Suprapubic skin (tissue), 4 donors: ENCODE measurements at places on chromosomes 6 and 20.

DNA sequence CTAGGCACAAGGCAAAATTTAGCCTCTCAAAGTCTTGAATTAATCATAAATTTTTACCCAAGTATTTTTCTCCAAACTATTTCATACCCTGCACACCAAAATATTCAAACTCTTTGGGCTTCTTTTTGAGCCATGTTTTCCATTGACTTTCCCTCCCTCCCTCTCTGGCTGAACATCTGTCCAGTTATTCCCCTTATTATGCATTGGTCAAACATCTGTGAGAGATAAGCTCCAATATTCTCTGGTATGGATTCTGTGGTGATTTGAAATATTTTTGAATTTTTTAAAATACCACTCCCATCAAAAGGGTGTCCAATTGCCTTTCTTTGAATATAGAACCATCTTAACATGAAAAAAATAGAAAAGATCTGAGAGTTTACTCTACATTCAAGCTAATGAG, 244.2 kb downstream of the RFPL4B start:
- H3K4me1 ChIP-seq: no peaks in the 10 kb centered on the region
- H3K4me3 ChIP-seq: no peak overlapping the region
- H3K36me3 ChIP-seq: no peaks in the 10 kb centered on the region
- DNase-seq: no peak

DNA sequence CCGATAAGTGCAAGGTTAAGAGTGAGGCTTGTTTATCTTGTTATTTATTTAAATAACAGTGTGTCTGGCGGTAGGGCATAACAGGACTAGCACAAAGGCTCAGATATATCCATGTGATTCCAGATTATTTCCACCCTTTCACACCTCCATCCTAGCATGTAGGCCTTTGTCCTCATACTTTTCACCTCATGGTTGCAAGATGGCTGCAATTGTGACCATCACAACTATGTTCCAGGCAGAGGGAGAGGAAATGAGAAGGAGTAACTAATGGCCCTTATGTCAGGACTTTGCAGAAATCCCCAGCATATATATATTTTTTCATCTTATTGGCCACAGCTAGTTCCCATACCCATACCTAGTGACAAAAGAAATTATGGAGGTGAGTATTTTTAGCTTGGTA, 23.5 kb upstream of the RALY start:
- no peaks in the 10 kb centered on the region for H3K4me1 ChIP-seq
- no peak overlapping the region for H3K27ac ChIP-seq
- H3K27me3 ChIP-seq: no peaks in the 10 kb centered on the region
- DNase-seq: no peak
- H3K4me3 ChIP-seq: no peak overlapping the region

- no peak overlapping the region for H3K4me3 ChIP-seq
- DNase-seq: no peak
- H3K4me1 ChIP-seq: peaks cover 21% of the 10 kb centered on the region
- H3K27me3 ChIP-seq: peaks cover 3% of the 10 kb centered on the region
- no peaks in the 10 kb centered on the region for H3K36me3 ChIP-seq
- H3K27ac ChIP-seq: no peak overlapping the region
Observed at GRCh38 chr6:35164277-35164676, 23.1 kb upstream of the TCP11 start.

- peaks cover 5% of the 10 kb centered on the region for H3K4me1 ChIP-seq
- no peak for DNase-seq
- no peaks in the 10 kb centered on the region for H3K36me3 ChIP-seq
- no peak overlapping the region for H3K27ac ChIP-seq
- H3K27me3 ChIP-seq: no peaks in the 10 kb centered on the region
Observed at GRCh38 chr6:143999406-143999805, 8.7 kb downstream of the PLAGL1 start.

GRCh38 chr6:163128324-163128723, 286.2 kb upstream of the QKI start:
- H3K27me3 ChIP-seq: no peaks in the 10 kb centered on the region
- H3K4me1 ChIP-seq: no peaks in the 10 kb centered on the region
- no peak overlapping the region for H3K27ac ChIP-seq
- DNase-seq: no peak
- no peaks in the 10 kb centered on the region for H3K36me3 ChIP-seq

GRCh38 chr20:61569825-61570224, 317.8 kb downstream of the CDH4 start:
- no peaks in the 10 kb centered on the region for H3K4me1 ChIP-seq
- H3K27me3 ChIP-seq: peaks cover 9% of the 10 kb centered on the region
- no peak for DNase-seq
- no peak overlapping the region for H3K27ac ChIP-seq
- H3K36me3 ChIP-seq: no peaks in the 10 kb centered on the region

DNA sequence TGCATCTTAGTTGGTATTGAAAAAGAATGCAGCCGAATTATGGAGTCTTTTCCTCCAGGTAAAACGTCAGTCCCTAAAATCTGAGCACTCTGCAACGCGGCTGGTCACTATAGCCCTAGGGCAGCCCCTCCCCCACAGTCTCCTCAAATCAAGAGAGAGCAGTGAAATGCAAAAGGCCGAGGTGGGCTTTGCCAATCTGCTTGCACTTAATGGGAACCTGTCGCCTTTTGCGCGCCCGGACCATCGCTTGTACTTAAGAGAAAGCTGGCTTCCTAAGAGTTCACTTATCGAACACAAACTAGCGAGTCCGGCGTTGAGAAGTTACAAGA, 447 bp downstream of the MCM3 start:
- no peaks in the 10 kb centered on the region for H3K27me3 ChIP-seq
- H3K4me1 ChIP-seq: peaks cover 18% of the 10 kb centered on the region
- peak; percentile 68 for DNase-seq
- H3K27ac ChIP-seq: peak overlapping the region; percentile 25

DNA sequence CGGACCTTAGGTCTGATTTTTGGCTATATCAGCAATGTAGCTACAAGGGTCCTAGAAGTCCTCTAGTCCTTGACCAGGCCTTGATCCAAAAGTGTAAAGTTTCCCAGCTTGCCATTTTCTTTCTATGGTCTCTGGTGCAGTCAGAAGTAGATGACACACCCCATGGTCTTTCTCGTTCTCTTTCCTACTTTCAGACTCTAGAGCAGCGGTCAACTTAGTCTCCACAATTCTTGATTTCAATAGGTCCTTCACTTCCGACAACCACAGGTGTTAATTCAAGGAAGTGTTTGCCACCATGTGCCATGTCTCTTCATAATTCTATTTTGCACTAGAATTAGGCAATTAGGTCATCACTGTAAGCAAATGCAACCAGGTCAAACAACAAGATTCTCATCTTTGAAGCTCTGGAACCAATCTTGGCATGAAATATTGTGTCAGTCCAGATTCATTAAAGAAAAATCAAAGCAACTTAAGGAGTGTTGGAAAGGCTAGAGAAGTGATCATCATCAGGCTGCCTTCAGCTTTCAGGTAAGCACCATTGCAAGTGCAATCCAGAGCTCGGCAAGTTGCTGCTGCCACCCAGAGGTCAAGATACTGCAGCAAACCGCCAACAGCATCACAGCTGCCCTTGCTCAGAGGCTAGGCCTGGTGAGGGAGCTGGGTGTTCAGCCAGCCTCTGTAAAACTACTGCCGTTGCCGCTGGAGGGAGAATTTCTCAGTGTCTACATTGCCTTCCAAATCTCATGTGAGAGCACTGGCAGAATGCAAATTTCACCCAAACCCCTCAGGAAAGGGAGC, 5.6 kb upstream of the SYNE1 start:
- H3K27ac ChIP-seq: no peak overlapping the region
- H3K36me3 ChIP-seq: no peaks in the 10 kb centered on the region
- peaks cover 3% of the 10 kb centered on the region for H3K4me1 ChIP-seq
- H3K27me3 ChIP-seq: no peaks in the 10 kb centered on the region
- H3K4me3 ChIP-seq: no peak overlapping the region
- no peak for DNase-seq

DNA sequence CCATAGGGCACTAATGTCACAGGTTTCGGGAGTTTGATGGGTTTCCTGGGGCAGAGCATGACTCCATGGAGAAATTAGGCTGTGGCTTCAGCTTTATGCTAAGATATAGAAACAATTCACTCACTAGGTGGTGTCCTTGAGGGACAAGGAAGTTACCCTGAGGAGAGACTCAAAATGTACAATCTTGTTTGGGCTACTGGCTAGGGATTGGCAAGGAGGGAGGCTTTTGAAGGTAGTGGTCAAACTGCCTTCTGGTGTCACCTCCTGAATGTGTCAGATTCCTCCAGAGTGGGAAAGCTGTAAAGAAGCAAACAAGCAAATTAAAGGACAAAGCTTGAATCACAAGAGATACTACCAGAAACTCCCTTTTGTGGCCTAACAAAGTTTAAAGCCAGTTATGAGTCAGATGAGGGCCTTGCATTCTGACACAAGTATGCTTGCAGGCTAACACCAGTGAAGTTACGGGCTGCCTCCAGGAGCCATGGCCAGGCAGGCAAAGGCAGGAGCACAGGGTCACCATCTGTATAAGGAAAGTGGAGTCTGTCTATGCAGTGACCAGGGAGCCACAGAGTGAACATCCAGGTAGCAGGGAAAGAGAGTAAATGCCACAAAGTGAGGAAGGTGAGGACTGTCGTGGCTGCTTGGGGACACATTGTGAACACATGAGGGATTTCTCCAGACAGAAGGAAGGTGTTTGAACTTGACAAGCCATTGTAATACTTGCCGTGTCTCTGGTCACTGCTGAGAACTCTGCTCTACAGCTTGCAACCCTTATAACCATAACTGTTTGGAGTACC, 107.7 kb upstream of the DTNBP1 start:
- H3K27ac ChIP-seq: no peak overlapping the region
- H3K27me3 ChIP-seq: no peaks in the 10 kb centered on the region
- H3K4me3 ChIP-seq: no peak overlapping the region
- H3K4me1 ChIP-seq: peaks cover 7% of the 10 kb centered on the region
- DNase-seq: no peak

- H3K4me3 ChIP-seq: no peak overlapping the region
- no peak overlapping the region for H3K27ac ChIP-seq
- DNase-seq: no peak
- H3K27me3 ChIP-seq: no peaks in the 10 kb centered on the region
- no peaks in the 10 kb centered on the region for H3K4me1 ChIP-seq
- no peaks in the 10 kb centered on the region for H3K36me3 ChIP-seq
Observed at GRCh38 chr6:137685798-137686375, 181.2 kb upstream of the TNFAIP3 start.

- H3K36me3 ChIP-seq: no peaks in the 10 kb centered on the region
- no peaks in the 10 kb centered on the region for H3K27me3 ChIP-seq
- no peaks in the 10 kb centered on the region for H3K4me1 ChIP-seq
- DNase-seq: no peak
Observed at GRCh38 chr6:48144021-48144420, 33.0 kb upstream of the PTCHD4 start.

GRCh38 chr20:57735831-57736737, 26.3 kb upstream of the PMEPA1 start:
- H3K27ac ChIP-seq: no peak overlapping the region
- H3K4me3 ChIP-seq: no peak overlapping the region
- H3K36me3 ChIP-seq: no peaks in the 10 kb centered on the region
